AG20443 (cell line): ENCODE measurements at places on chromosomes 5 and 9.
A peak's percentile ranks its signal among the peaks of the same experiment; 100 is the strongest.

DNA sequence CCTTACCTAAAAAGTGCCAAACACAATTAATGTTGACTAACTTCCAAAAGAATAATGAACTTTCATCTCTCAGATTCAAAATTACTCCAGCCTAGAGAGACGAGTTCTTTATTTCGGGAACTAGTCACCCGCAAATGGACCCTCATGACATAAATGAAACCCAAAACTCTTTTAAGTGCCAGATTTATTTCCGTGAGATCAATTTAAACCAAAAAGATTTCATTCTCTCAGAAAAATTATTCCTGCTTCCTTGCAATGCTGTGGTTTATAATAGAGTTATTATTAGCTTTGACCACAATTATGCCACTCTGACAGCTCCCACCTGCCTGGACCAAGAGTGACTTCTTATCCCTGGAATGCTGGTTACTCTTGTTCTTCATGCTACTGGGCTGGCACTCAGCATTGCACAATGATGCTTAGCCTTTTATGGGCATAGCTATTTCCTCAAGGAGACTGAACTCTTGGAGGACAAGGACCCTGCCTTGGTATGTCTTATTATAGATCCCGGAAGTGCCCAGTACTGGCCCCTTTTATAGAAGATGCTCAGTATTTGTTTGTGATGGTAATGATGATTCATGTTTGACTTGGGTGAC is 183.5 kb downstream of the SNX18 start:
- DNase-seq, result peak; percentile 86

DNA sequence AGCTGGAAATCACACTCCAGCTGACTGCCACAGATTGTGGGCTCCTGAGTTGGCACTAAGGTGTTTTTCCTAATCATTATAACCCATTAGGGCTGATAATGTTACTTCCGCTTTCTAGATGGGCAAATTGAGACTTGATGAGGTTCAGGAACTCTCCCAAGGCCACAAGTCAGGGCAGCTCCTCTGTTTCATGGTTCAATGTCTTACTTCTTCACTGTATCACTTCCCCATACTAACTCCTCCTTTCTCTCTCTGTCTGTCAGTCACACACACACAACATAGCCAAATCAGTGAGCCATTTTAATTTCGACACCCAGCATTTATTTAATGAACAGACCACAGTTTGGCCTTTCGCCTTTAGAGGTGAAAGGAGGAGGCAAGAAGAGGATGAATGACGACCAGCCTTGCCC is 17.8 kb upstream of the TRAF1 start:
- no peak for DNase-seq

- DNase-seq, result no peak
Measured at GRCh38 chr9:104092875-104093600, 1.1 kb upstream of the SMC2 start.

GRCh38 chr5:162078805-162079204 is 11.2 kb downstream of the GABRG2 start:
- no peak for DNase-seq

GRCh38 chr9:38243993-38244392 is 148.5 kb upstream of the ALDH1B1 start:
- DNase-seq, result no peak

DNA sequence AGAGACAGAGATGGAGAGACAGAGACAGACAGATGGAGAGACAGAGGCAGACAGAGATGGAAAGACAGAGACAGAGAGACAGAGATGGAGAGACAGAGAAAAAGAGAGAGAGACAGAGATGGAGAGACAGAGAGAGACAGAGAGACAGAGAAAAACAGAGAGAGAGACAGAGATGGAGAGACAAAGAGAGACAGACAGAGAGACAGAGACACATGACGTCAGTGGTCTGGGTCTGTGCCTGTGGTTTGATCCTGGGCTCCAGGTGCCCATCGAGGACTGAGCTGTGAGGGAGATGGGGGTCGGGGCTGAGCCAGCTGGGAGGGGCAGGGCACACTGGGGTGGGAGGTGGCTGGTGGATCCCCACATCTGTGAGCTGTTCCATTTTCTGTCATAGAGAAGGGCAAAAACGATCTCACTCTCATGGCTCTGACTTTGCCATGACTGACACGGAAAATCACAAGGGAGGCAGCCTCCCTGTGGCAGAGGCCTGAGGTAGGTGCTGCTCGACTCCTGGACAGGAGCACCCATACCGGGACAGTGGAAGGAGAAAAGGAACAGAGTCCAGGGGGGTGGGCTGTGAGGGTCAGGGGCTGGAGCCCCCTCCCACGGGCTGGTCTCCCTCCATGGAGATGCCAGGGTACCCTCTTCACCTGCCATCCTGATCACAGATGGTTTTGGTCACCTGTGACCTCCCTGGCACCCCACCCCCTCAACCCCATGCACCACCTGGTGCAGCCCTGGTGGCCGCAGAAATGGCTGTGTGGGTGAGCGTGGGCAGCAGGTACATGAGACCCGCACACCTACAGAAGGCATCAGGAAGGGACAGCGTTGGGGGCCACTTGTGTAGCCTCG is 28.8 kb downstream of the GLT6D1 start:
- DNase-seq, result no peak

- no peak for DNase-seq
Measured at GRCh38 chr5:178289438-178289837, 56.8 kb upstream of the PHYKPL start.

GRCh38 chr5:158529454-158529853 is 570.3 kb downstream of the EBF1 start:
- no peak for DNase-seq

GRCh38 chr9:8491563-8491962 is 692.0 kb upstream of the DMAC1 start:
- no peak for DNase-seq

DNA sequence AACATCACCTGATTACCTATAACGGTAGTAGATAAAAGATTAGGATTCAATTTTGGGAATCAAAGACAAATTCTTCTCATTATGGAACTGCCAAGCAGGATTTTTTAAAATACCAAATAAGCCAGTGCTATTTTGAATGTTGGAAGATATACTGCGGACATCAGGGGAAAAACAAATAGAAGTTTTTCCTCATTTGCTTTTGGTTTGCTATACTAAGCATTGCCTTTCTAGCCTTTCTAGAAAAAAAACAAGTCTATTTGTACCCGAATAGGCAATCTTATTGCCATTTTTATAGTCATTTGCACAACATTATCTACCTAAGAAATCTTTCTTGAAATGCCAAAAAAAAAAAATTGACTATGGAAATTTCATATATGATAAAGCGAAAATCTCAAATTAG is 379.5 kb downstream of the CDH10 start:
- no peak for DNase-seq

GRCh38 chr9:89445801-89446251 is 52.1 kb downstream of the SEMA4D start:
- no peak for DNase-seq

GRCh38 chr5:117065800-117066199 is 491.2 kb upstream of the SEMA6A start:
- DNase-seq, result no peak

GRCh38 chr9:110891760-110892159 is 146.5 kb downstream of the LPAR1 start:
- DNase-seq, result peak; percentile 16

DNA sequence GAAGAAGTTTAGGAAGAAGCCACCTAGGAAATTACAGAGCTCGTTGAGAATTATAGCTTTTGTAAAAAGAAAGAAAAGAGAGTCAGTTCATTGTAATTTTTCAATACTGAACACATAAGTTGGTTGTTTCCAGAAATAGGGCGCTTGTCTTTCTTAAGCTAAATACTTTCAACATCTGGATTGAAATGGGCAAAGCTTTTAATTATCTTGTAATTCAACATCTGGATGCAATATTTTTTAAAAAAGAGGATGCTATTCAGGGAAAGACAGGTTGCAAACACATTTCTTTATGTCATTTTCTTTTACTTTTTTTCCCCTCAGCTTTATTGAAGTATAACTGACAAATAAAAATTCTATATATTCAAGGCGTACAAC is 100.7 kb upstream of the TRPC7 start:
- DNase-seq, result no peak

DNA sequence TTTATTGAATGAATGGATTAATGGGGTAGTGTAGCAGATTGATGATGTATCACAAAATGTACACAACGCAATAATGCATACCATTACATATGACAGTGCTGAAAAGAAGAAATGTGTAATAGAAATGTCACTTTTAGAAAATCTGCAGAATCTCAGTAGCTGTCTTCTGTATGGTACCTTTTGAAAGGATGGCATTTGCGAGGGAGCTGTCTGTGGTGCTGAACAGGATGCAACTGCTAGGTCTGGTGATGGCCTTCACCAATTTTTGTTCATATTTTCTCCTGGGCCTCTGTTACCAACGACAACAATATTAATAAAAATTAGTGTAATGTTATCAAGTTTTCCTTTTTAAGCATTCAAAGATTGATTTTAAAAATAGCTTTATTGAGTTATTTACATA is 36.2 kb upstream of the OTULIN start:
- peak; percentile 70 for DNase-seq

DNA sequence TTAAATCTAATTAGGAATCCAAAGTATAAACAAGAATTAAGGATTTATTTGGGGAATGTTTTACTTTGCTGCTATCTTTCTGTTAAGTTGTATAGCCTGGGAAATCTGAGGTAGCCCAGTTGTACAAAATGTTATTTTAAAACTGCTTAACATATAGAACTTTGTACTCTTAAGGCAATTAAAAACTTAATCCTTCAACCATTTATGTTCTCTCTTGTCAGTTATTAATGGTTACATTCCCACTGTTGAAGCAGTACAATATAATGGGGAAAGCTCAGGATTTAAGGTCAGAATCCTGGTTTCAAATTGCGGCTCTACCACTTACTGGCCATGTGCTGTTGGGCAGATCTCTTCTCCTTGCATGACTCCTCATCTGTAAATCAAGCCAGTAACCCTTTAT is 32.7 kb downstream of the FBXO38 start:
- DNase-seq, result peak; percentile 10

- DNase-seq, result no peak
Measured at GRCh38 chr5:80797428-80798024, 142.7 kb upstream of the DHFR start.

GRCh38 chr9:33113799-33114547 is 37.5 kb upstream of the SMU1 start:
- no peak for DNase-seq

GRCh38 chr5:72474516-72474915 is 32.7 kb downstream of the ZNF366 start:
- DNase-seq, result no peak

DNA sequence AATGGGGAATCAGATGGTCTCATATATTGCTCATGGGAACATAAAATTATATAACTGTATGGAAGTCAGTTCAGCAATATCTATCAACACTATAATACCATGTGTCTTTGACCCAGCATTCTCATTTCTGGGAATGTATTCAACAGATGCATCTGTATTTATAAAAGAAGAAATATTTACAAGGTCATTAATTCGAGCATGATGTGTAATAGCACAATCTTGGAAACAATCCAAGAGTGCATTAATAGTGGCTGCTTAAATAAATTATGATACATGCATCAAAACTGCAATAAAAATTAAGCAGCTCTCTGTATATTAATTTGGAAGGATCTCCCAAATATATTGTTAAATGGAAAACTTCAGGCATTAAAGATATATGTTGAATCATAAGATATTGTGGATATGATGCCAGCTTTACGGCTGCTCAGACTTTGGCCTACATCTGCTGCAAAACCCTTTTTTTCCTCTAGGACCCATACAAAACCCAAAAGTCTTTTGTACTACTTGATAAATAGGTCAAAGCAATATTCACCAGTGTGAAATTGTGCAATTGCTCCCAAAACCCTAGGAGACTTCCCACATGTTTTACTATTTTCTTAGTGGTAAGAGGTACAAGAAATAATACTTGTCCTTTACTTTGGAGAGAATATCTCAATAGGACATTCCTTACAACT is 45.3 kb upstream of the ISOC1 start:
- no peak for DNase-seq

GRCh38 chr5:1519631-1520210 is 4.0 kb downstream of the LPCAT1 start:
- no peak for DNase-seq

DNA sequence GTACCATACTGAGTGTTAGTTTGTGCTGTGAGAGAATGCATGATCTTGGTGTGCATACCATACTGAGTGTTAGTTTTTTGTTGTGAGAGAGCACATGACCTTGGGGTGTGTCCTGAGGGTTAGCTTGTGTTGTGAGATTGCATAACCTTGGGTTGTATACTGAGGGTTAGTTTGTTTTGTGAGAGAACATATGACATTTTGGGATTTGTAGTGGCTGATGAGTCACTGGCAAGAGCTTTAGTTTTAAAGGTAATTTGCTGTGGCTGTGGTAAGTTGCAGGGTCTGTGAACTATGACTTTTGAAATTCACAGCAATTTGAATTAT is 1068.3 kb upstream of the EDIL3 start:
- no peak for DNase-seq

DNA sequence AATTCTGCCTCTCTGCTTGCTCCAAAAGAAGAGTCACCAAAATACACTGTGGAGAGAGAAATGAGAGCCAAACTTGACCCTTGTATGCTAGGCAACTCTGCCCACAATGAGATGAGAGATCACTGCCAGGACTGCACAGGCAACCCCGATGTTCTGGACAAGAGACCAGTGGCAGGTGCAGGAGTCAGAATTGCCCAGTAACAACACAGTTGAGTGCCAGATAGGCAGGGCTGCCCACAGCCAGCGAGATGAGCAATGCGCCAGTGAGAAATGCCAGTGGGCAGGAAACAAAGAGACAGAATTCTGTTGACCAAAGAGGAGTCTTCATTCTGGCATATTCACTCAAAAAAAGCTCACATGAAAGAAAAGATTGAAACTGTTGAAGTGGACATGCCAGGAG is 570.7 kb downstream of the CAAP1 start:
- no peak for DNase-seq

DNA sequence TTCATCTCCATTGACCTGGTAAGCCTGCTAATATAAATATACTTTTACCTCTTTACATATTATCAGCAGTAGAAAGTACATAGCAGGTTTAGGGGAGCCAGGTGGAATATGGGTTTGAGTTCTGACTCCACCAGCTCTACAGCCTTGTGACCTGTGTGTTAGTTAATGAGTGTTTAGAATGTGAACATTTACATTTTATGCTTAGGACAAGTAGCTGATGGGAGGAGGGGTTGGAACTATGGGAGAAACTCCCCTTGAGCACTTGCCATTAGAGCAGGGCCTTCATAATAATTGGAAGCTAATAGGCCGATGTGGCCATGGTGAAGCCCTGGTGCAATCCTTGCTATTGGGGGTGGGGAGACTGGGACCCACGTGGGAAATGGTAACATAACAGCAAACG is 148.3 kb upstream of the NTRK2 start:
- no peak for DNase-seq

DNA sequence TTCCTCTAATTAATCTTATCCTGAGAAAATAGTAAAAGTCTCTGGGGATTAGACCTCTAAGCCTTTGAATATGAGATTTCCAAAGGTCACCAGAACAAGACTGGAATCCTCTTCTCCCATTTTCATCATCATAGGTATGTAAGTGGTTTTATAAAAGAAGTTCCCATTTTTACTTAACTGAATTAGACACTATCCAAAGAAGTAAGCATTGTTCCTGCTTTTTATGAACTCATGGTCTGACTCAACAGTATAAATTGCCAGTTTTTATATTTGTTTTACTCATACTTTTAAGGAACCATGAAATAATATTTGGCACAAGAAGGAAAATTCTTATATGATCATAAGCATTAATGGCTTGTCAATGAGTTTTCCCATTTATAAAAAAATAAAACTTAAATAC is 167.1 kb upstream of the ADRA1B start:
- peak; percentile 13 for DNase-seq
